Pulmonary artery endothelial cell (primary cell): ENCODE measurements at places on chromosomes 6 and 20. TPM values are rescaled to one million over a fixed set of nuclear protein-coding genes. Genes with fewer than 3 reads are reported as not detected.

DNA sequence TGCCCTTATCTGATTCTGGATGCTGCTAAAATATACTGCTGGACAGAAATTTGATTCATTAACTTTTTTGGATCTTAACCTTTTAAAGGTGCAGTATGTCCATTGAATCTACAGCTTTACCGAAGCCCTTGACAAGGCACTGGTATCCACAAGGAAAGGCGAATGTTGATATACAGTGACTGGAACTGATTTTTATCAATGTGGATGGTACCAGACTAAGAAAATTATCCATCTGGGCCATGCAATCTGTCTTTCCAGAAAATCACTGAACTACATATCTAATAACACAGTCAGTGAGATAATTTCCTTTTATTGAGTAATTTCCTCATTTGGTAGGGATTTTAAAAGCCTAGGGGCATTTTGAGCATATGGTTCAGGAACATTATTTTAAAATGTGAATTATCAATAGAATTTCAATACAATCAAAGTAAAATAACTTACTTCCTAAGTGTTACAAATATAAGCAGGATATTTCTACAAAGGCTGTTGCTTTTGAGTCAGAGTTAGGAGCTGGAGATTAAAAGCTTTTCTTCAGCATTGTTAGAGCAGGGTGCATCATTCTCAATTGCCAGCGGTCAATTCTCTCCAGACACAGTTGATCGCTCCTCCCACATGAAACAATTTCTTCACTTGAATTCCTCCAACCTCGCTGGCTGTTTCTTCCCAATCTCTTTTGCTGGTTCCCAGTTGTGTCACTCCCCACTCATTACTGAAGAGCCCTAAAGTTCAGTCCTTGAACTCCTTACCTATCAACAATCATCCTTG is 585.3 kb upstream of the FLRT3 start:
- DNase-seq = no peak

CCN5 gene
- total RNA-seq = not detected in 2 replicates

GRCh38 chr20:45436732-45437485 is 21.0 kb downstream of the PIGT start:
- peak; percentile 43 for DNase-seq

DNA sequence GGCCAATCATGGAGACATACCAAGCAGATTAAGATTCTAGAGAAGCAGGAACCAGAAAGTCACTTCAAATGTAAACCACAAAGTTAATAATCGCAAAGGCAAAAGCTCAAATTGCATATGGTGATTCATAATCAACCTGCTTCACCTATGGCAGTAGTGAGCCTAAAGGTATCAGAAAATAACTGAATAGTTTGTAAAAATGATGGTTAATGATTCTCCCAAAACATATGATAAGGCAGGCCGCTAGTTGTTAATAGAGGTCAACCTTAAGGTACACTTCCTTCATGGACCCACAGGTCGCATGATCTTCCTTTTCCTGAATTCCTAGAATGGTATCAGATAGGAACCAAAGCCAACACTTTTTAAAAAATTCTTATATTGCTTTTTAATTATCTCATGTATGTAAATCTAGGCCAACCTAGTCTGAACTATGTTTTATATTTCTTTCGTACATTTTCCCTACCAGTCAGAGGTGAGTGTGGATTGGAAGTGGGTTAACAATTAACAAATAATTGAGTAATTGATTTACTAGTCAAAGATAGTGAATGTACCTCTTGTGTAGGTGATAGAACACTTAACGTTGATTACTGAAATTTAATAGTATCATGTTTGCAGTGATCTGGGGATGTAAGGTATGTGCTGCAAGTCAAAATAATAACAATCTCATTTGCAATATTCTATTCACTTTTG is 16.4 kb downstream of the TAAR2 start:
- no peak for DNase-seq

DNA sequence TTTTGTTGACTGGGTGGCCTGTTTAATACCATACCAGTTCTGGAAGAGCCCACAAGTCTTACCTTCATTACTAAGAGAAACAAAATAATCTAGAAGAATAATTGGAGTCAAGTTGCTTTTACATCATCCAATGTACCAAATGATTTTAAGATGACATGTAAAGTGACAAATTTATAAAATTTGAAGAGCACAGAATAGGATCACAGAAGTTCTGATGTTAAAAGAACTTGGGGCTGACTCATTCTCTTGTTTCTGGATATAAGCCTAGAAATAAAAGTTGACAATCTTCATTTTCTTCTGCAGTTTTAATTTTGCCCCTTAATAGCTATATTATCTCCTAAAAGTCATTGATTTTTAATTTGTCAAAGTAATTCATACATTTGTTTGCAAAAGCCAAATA is 317.5 kb upstream of the MARCKS start:
- no peak for DNase-seq

DNA sequence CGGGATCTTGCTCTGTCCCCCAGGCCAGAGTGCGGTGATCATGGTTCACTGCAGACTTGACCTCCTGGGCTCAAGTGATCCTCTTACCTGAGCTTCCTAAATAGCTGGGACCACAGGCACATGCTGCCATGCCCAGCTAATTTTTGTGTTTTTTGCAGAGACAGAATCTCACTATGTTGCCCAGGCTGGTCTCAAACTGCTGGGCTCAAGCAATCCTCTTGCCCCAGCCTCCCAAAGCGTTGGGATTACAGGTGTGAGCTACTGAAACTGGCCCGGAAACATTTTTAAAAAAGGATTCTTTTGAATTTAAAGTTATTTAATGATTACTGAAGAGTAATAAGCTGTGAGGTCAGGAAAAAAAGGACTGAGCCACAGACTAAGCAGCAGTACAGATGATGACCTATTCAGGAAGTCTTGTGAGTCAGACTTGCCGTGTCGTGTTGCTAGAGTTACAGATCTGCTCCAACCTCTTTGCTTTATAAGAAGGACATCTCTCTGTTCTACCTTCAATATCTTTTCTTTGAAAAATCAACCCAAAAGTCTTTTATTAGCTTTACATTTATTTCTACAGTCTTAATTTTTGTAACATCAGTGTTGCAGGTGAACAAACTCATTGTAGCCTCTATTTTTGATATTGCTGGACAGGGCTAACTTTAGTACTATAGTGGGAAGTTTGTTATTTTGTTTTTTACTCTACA is 108.7 kb downstream of the NCOA3 start:
- peak; percentile 85 for DNase-seq

BPIFB1 gene
- not detected in 2 replicates for total RNA-seq

GRCh38 chr6:14313248-14313647 is 195.7 kb downstream of the CD83 start:
- no peak for DNase-seq

ECT2L gene
- total RNA-seq = not detected in 2 replicates

GRCh38 chr6:1821164-1821512 is 211.4 kb downstream of the FOXC1 start:
- no peak for DNase-seq

IPCEF1 gene
- under 0.01 and 0.11 TPM in 2 replicates for total RNA-seq

- DNase-seq = peak; percentile 33
Observed at GRCh38 chr6:2028457-2029038, 216.9 kb downstream of the GMDS start.

DEFB132 gene
- not detected in 2 replicates for total RNA-seq

COX7A2 gene
- total RNA-seq = 80.7 and 128 TPM in 2 replicates

- DNase-seq = no peak
Observed at GRCh38 chr6:356828-357251, 34.7 kb upstream of the IRF4 start.

DNA sequence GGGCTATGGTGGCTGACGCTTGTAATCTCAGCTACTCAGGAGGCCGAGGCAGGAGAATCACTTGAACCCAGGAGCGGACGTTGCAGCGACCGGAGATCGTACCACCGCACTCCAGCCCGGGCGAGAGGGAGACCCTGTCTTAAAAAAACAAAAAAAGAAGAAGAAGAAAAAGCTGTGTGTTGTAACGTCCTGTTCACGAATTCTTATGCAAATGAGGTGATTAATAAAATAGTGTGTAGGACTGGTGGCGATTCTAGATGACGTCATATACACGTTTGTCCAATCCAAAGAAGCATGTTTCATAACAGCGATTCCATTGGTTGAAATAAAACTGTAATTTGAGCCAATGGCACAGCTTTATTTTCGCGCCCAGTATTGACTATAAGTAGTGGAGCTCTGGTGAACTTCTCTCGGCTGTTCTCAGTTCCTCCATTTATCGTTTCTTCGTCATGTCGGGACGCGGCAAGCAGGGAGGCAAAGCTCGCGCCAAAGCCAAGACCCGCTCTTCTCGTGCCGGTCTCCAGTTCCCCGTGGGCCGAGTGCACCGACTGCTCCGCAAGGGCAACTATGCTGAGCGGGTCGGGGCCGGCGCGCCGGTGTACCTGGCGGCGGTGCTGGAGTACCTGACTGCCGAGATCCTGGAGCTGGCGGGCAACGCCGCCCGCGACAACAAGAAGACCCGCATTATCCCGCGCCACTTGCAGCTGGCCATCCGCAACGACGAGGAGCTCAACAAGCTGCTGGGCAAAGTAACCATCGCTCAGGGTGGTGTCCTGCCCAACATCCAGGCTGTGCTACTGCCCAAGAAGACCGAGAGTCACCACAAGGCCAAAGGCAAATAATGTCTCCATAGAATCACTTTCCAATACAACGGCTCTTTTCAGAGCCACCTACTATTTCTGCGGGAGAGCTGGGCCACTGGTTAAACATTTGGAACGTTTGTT is 47.0 kb downstream of the OR2B2 start:
- DNase-seq = peak; percentile 91

GRCh38 chr20:38136421-38137245 is 28.4 kb downstream of the TGM2 start:
- no peak for DNase-seq

DNA sequence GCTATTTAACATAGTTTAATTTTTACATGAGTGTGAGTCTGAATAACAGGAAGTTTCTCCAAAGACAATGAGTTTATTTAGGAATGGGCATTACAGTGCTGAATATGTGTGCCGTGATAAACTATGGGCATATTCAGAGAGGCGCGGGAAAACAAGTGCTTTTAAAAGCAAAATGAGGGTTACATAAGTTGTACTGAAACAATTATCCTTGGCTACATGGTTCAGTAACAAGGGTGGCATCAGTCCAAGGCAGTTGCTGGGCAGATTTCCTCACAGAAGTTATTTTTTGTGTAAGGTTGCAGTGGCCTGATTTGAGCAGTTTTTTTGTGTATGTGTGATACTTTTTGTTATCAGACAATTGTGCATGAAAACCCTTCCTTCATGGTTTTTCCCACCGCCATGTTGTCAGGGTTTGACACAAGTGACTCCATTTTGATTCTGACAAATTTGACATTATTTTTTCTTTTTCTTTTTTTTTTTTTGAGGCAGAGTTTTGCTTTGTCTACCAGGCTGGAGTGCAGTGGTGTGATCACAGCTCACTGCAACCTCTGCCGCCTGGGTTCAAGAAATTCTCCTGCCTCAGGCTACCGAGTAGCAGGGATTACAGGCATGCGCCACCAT is 22.3 kb upstream of the PXDC1 start:
- no peak for DNase-seq

SPAG4 gene
- total RNA-seq = 6.7 and 13.7 TPM in 2 replicates

GRCh38 chr20:43680981-43681380 is 14.1 kb downstream of the MYBL2 start:
- no peak for DNase-seq

DNA sequence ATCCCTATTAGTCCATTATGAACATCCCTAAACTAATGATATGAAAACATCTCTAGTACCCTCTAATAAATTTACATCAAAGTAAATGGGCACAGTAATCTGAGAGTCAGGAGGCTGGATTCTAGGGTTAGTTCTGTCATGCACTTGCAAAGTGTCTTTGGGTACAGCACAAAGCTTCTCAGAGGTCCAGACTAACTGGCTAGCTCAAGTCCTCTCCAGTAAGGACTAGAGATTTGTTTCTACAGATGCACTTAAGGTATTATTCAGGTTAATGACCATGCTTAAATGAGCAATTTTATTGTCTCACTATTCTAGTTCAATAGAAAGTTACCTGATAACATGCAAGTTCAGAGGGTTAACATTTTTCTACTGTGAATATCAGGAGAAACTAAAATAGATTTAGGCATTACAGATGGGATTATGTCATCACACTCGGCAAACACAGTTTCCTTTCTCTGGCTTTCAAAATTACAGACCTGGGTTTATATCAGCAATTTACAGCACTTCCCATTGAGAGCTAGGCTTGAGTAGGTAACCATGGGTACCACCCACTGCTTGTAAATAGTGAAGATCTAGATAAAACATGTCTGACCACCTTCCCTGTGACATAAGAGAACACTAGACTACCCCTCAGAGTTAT is 402.9 kb upstream of the RUNX2 start:
- peak; percentile 2 for DNase-seq

XPO5 gene
- 32.8 and 46.7 TPM in 2 replicates for total RNA-seq

- no peak for DNase-seq
Observed at GRCh38 chr6:58113960-58114359, 796.5 kb downstream of the PRIM2 start.

RPP40 gene
- total RNA-seq = 26.2 and 32.9 TPM in 2 replicates

- DNase-seq = no peak
Observed at GRCh38 chr6:31779908-31780307, 2.8 kb upstream of the VWA7 start.

SEMG1 gene
- not detected in 2 replicates for total RNA-seq

- DNase-seq = no peak
Observed at GRCh38 chr6:17870300-17871188, 116.9 kb downstream of the KIF13A start.

- no peak for DNase-seq
Observed at GRCh38 chr6:99119109-99120031, 171.6 kb upstream of the FBXL4 start.

DNA sequence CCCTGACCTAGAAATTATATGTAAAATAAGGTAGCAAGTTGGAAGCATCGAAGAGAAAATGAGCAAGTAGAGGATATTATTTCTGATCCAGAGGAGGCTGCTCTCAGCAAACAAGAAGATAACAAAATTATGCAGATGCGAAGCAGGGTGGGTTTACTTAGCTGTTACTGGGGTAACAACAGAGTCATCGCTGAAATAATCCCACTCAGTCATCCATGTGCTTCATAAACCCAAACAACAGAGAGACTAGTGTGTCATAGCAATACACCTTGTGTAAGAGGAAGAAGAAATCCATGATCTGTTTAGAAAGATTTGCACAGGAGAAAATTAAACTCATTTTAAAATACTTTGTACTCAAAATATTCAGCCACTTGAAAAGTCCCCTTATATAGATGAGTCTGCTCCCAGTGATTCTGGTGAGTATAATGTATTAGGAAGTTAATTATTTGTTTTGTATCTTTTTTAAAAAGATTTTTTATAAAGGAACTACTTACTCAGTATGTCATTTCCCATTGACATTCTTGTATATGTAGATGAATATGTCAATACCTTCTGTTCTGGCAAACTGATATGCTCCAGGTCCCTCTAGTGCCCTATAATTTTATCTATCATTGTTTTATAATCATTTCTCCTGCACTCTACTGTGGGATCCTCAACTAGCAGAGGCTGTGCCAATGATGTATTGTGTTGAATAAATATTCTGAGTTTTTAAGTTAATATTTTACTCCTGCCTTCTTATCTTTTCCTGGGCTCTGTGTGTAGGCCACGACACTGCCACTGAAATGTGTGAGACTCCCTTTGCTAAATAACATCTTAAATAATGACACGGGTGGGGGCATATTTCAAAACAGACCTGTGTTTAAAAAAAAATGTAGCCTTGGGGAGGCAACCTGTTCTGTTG is 8.6 kb upstream of the HIVEP2 start:
- DNase-seq = no peak

LPA gene
- not detected in 2 replicates for total RNA-seq

VGLL2 gene
- total RNA-seq = not detected in 2 replicates

B3GAT2 gene
- total RNA-seq = under 0.01 TPM in 1 of 2 replicates, not detected in the other

PKIB gene
- total RNA-seq = 0.13 TPM in 1 of 2 replicates, not detected in the other

PPP1R14C gene
- total RNA-seq = 0.04 TPM in 1 of 2 replicates, not detected in the other

ZFP57 gene
- 0.42 TPM in 1 of 2 replicates, not detected in the other for total RNA-seq

GRCh38 chr20:8126841-8127378 is 5.2 kb upstream of the PLCB1 start:
- DNase-seq = no peak

BYSL gene
- total RNA-seq = 30.6 and 32.7 TPM in 2 replicates

PM20D2 gene
- 14.3 and 23.2 TPM in 2 replicates for total RNA-seq

GRCh38 chr6:164099269-164099865 is 684.8 kb downstream of the QKI start:
- DNase-seq = no peak
